ENCODE measurements at places on chromosomes 12 and 14.

GRCh38 chr14:68757618-68758081, 35.2 kb downstream of the ZFP36L1 start:
- DNase-seq, result peak; percentile 29

- DNase-seq, result peak; percentile 78
Observed at GRCh38 chr12:118188690-118189371, 52.9 kb downstream of the PEBP1 start.

DNA sequence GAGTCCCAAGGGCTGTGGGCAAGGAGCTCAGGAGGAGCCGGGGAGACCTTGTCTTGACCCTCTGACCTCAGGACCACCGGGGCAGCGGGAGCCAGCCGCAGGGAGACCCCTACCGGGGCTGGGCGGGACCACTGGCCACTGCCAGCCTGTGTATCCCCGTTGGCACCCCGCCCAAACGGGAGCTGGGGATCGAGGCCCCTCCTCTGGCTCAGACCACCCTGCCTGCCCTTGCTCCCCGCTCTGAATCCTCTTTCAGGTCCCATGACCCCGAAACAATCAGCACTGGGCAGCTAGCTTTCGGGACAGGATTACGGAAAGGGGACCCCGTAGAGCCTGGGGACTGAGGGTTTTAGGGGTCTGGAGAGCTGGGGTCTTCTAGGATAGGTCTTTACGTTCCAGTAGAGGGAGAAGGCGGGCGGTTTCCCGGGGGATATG, 1.3 kb downstream of the GLI1 start:
- no peak for DNase-seq

DNA sequence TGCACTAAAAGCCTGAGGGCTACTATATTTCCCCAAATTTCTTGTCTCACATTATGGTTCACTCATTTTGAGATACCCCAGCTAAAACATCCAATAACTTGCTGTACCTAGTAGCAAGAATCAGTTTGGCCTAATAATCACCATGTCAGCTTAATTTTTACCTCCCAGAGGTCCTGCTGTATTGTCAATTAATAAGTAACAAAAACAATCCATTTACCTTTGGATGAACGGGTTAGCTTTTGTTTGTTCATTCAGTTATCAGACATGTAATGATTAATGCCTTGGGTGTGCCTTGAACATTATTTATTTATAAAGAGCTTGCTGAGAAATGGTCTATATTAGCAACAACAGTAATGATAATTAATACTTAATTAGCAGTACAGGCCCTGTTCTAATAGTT, 57.0 kb downstream of the MON2 start:
- DNase-seq, result no peak

DNA sequence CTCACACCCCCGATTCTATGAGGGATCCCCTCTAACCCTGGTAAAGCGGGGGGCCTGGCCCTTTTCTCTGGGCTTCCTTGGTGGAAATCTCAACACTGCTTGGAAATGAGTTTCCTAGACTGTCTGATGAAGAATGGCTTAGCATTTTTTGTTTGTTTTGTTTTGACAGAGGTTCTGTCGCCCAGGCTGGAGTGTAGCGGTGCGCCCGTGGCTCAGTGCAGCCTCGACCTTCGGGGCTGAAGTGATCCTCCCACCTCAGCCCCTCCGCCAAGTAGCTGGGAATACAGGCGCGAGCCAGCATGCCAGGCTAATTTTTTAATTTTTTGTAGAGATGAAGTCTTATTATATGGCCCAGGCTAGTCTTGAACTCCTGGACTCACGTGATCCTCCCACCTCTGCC, 30.3 kb downstream of the TC2N start:
- DNase-seq, result no peak

DNA sequence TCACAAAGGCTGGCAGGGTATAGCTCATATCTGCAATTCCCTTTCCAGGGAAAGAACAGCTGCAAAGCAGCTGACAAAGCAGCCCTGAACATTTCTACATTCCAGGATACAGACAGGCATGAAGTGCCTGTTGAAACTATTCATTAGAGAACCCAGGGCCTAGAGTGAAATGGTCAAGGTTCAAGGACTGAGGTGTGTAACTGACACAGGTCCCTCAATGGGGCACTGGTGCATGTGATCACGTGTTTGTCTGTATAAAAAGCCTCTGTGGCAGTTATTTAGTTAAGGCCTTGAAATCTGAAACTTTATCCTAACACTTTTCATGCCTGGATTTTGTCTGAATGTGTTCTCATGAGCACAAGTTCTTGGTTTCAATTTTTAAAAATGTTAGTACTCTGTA, 47.1 kb downstream of the GIT2 start:
- DNase-seq, result peak; percentile 62

- DNase-seq, result no peak
Observed at GRCh38 chr12:123132951-123133619, 17.8 kb downstream of the PITPNM2 start.

- DNase-seq, result no peak
Observed at GRCh38 chr14:74080820-74081460, 3.3 kb downstream of the ALDH6A1 start.

DNA sequence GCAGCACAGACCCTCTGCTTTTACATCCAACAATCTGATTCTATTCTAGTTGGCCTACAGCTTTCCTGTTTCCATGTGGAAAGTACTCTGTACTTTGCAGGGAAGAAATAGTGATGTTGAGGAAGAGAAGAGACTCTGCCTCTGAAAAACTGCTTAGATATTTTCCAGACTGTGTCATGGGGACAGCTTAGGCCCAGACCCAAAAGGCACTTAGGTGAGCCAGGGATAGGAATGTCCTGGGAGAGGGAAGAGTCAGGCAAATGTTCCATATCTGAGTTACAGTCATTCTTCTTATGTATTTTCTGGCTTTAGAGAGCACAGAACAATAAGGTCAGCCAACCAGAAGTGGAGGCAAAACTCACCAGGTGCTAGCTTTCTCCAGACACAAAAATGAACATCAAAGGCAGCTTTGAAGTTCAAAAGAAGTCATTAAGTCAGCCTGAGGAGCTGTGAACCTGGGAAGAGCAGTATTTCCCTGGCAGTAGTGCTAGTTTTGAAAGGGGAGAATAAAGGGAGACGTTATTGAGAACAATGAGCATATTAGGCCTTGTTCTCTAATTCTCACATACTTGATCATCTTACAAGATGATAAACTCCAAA, 199.7 kb upstream of the LMNTD1 start:
- DNase-seq, result no peak

- peak; percentile 94 for DNase-seq
Observed at GRCh38 chr12:52278575-52279421, 4.4 kb downstream of the KRT86 start.

- DNase-seq, result no peak
Observed at GRCh38 chr14:81085596-81085995, 130.2 kb downstream of the TSHR start.

- DNase-seq, result no peak
Observed at GRCh38 chr14:46651526-46652144, at the start of gene RPL10L. Gene RPL10L (minus strand): TSS chr14:46651781. CDS start chr14:46651736, 45 bp downstream.

DNA sequence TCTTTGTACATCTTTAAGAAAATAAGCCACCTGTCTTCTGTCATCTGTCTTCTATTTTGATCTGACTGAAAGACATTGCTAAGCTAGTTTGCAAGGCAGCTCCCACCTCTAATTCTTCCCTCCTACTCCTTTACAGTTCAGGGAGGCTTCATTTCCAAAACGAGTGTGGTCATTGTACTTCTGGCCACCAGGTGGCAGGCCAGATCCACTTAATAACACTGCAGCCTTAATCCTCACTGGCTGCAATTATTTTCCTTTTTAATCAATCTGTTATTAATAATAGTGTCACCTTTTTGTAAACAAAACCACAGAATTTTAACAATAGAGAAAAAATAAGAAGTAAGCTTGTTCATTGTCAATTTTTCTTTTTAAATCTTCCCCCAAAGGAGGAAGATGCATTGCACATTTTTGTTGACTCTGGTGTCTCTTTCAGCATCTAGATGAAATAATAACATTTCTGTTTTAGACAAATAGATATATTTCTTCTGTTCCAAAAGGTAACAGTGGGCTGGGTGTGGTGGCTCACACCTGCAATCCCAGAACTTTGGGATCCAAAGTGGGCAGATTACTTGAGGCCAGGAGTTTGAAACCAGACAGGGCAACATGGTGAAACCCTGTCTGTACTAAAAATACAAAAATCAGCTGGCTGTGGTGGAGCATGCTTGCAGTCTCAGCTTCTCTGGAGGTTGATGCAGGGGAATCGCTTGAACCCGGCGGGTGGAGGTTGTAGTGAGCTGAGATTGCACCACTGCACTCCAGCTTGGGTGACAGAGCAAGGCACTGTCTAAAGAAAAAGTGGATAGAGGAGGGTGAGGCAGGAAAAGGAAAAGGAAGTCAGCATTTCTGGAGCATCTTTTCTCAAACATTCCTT, 23.3 kb downstream of the GABARAPL1 start:
- DNase-seq, result peak; percentile 70

DNA sequence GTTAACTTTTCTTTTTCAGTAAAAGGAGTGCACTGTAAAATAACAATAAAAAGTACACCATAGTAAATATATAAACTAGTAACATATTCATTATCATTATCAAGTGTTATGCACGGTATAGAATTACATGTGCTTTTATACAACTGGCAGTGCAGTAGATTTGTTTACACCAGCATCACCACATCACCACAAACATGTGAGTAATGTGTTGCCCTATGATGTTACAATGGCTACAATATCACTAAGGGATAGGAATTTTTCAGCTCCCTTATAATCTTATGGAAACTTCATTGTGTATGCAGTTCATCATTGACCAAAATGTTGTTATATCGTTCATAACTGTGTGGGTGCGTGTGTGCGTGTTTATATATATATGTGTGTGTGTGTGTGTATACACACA, 23.5 kb upstream of the NEDD1 start:
- DNase-seq, result no peak

DNA sequence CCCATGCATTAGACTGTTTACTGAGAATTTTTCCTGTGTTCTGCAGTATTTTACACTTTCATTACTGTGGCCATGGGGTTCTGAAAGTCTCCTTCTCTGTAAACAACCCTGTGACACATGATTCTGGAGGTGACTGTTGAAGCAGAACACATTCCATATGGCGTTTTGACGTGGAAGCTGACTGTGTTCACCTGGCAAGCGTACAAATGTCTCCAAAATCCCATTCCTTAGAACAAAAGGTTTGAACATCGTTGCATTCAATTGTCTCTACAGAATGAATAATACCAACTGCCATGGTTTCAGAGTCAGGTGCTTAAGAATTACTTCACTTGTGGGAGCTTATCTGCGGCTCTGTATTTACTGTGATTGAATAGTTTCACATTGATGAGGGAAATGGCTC, 485.6 kb upstream of the TMEM132C start:
- no peak for DNase-seq

- DNase-seq, result no peak
Observed at GRCh38 chr12:24920141-24920540, 28.8 kb downstream of the BCAT1 start.

DNA sequence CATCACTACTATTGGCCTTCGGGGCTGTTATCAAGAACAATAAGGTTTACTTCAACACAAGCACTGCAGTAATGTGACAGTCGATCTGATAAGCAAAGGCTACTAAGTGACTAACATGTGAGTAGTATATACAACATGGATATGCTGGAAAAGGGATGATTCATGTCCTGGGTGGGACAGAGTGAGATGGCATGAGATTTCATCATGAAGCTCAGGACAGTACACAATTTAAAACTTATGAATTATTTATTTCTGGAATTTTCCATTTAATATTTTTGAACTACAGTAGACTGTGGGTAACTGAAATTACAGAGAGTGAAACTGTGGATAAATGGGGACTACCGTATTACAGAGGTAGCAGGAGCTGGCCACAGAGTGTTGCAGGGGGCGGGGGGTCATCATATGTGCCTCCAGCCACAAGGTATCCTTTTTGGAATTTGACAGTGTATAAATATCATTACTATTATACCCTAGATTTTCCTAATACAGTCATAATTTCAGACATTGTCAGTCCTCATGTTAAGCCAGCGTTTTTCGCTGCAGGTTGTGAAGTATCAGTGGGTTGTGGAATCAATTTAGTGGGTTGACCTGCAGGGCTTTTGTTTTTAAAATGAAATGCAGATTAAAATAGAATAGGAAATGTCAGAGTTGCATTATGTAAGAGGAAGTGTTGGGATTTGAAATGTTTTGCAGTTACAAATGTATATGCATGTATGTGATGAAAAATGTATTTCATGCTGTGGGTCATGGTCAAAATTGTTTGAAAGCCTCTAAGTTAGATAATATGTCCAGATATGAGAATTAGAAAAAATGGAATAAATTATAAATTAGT, 148.0 kb upstream of the NUDT4 start:
- no peak for DNase-seq
